ENCODE measurements at places on chromosomes 5 and 9.

DNA sequence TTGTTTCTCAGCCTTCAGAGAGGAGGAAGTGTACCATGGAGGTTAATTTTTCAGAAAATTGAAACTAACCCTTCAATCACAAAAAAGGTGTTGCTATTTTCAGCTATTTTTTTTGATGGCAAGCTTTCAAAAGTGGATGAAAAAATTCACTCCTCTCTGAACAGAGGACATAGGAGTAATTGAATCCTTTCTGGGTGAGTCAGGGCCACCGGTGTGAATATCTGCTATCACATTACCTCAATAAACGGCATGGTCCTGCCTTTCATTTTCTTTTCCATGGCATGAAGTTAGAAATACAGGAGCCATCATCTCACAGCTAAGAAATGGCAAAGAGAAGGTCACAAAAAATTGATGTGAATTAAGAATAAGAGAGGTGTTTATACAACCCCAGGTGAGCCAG lies 90.2 kb upstream of the CCDC112 start:
- DNase-seq = no peak

GRCh38 chr9:107332883-107333282 lies 49.8 kb downstream of the RAD23B start:
- no peak for DNase-seq

DNA sequence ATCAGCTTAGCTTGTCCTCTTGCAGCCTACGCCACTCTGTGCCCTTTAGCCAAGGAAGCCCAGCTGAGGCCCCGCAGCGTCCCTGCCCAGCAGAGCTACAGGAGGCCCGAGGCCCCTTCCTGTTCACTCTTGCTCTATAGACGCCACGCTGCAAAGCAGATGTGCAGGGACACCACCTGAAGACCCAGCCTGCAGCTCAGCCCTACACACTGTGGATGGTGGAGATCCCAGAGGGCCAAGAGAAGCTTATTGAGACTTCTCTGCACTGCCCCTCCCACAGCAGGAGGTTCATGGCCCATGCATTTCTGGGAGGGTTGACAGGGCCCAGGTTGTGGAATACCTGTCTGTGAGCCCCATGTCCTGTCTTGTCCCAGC lies 33.6 kb downstream of the IRF1 start:
- DNase-seq = no peak

DNA sequence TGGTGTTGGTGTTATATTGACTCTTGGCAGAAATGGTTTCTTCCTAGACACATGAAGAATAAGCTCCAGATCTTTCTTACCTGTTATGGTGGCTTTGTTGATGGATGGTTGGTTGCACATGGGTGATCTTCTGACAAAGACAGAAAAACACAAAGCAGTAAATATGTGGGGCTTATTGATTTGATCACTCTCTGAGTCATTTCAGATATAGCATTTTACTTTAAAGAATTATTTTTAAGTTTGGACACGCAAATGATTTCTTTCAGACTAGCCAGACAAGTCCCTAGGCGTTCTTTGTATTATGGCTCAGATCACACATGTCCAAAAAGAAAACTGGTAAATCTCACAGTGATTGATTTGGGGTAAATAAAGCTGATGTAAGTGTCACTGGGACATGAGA lies 597.6 kb downstream of the RAB3C start:
- DNase-seq = no peak

DNA sequence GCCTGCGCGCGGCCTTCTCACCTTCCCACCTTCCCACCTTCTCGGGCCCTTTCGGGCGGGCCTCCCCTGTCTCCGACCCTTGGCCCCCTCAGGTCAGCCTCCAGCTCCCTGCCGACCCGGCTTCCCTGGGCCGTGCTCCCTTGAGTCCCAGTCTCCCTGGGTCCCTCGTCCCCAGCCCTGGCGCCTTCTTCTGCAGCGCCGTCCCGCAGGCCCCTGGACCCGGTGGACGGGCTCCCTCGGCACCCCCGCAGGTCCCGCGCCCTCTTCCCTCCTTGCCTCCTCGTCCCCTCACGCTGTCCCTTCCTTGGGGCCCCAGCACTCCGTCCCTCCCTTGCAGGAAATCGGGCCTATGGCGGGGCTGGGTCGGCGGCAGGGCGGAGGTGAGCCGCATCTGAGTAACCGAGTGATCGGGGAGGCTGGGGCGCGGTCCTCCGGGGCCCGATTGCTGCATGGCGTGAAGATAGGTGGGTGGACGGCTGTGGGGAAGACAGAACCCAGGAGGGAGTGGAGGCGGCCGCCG lies 7.6 kb downstream of the ARPC5L start:
- no peak for DNase-seq

- no peak for DNase-seq
Observed at GRCh38 chr9:38244971-38245370, 147.5 kb upstream of the ALDH1B1 start.

- no peak for DNase-seq
Observed at GRCh38 chr9:106039151-106039935, 345.0 kb downstream of the TMEM38B start.

- peak; percentile 61 for DNase-seq
Observed at GRCh38 chr9:37466037-37466709, 923 bp upstream of the ZBTB5 start.

- DNase-seq = no peak
Observed at GRCh38 chr5:40477856-40478546, 201.7 kb upstream of the PTGER4 start.

DNA sequence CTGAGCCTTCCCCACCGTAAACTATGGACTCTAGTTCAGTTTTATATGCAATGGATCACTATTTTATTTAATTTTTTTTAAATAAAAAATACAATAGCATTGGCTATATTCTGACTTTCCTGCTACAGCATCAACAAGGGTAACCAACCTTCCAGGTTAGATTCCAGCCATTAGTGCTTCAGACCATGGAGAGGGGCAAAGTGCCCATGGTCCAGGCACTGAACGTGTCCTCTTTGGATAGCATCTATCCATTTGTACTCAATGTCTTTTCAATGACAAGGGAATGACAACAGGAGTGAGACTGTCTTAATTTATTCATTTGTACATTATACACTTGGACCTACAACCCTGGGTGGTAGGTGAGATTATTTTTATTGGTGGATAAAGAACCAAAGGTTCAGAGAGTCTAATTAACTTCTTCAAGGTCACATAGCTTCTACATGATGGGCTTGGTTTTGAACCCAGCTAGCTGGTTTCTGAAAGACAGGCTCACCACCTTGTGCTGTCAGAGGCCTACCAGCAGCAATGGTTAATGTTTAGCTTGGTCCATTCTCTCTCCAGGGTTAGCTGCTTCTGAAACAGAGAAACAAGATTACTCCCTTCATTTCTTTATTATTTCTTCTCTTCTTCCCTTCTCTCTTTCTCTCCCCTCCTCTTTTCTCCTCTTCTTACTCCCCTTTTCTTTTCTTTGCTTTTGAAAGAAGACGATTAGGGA lies 11.5 kb downstream of the TMEM171 start:
- DNase-seq = no peak

DNA sequence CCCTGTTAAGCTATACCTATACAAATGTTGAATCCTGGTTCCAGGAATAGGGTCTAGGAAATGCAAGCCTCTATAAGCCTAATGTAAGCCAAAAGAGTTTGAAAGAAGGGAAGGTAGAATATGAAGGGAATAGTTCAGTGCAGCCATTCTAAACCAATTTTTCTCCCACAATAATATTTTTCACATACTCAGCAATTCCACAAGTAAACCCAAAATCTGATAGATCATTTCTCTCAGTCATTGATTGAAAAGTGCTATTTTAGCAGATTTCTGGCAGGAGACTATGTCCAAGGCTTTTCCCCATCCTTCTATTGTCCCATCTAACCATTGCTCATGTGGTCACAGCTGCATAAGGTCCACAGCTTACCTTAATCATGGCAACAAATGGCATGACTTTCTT lies 20.7 kb upstream of the PLAC8L1 start:
- no peak for DNase-seq

GRCh38 chr9:72955571-72955970 lies 2.7 kb upstream of the ALDH1A1 start:
- no peak for DNase-seq

DNA sequence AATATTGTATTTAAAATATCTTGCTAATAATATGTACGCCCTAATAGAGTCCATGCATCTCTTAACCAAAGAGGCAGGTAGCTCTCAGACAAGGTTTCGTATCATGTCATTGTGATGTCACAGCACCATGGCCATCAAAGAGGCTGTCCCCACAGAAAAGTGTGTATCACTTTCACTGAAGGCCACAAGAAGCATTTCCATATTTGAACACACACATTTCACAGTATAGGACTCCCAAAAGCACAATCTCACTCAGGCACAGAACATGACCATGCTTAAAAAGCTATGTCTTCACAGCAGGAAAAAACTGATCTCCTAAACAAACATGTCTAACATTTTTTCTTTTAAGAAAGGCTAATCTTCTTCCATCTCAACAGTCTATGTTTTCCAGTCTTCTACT lies 133.8 kb downstream of the DENND1A start:
- DNase-seq = no peak

GRCh38 chr5:2176581-2176980 lies 293.9 kb upstream of the IRX4 start:
- DNase-seq = no peak

- DNase-seq = peak; percentile 4
Observed at GRCh38 chr9:103397868-103398600, 402.9 kb downstream of the CYLC2 start.

DNA sequence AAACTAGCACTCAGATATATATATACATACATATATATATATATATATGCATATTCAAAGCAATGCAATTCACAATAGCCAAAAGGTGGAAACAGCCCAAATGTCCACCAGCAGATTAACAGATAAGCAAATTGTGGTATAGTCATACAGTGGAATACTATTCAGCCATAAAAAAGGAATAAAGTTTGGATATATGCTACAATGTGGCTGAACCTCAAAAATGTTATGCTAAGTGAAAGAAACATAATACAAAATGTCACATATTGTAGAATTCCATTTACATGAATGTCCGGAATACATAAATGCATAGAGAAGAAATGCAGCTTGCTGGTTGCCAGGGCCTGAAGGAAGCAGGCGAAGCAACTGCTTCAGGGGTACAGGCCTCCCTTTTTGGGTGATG lies 143.4 kb downstream of the ATPSCKMT start:
- DNase-seq = no peak

GRCh38 chr5:141094481-141095262 lies at the start of gene PCDHB2:
TSS of gene PCDHB2 (plus strand) at chr5:141094615. CDS start at chr5:141094791, 176 bp downstream.
- peak; percentile 22 for DNase-seq

DNA sequence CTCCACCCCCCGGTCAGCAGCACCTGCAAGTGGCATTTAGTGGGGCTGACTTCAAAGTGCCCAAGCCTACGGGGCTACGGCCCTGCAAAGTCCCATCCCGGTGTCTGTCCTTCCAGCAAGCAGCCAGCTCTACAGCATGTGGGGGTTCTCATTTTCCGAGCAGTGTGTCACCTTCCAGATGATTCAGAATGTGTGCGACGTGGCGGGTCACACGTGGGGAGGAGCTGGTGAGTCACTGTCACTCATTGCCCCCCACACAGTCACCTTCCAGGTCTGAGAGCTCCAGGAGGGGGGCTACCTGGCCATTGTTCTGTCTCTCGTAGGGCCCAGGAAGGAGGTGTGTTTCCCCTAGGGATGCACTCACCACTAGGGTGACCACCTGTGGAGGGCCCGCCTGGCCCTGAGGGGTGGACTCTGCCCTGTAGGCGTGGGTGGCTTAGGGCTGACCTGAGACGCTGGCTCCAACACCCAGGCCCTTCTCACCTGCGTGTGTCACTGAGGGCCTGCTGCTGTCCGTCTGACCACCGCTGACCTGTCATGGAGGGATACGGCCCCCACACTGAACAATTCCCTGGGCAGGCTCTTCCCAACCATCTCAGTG lies 70.2 kb downstream of the SEMA4D start:
- no peak for DNase-seq

DNA sequence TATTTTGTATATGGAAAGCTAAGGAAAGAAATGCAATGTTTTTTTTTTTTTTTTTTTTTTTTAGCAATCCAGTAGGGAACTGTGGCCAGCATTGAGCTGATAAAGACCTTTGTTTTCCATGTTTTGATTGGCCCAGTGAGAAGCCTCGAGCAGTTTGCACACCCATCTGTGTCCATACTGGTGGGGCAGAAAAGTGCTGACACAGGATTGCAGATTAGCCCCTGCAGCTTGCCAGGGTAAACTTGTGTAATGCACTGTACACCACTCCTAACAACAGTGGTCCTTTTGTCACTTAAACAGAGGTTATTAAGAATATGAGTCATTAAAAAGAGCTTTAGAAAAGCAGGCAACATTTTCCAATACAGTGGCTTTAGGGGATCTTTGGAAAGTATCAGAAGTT lies 132.8 kb upstream of the CDKN2B start:
- DNase-seq = no peak

DNA sequence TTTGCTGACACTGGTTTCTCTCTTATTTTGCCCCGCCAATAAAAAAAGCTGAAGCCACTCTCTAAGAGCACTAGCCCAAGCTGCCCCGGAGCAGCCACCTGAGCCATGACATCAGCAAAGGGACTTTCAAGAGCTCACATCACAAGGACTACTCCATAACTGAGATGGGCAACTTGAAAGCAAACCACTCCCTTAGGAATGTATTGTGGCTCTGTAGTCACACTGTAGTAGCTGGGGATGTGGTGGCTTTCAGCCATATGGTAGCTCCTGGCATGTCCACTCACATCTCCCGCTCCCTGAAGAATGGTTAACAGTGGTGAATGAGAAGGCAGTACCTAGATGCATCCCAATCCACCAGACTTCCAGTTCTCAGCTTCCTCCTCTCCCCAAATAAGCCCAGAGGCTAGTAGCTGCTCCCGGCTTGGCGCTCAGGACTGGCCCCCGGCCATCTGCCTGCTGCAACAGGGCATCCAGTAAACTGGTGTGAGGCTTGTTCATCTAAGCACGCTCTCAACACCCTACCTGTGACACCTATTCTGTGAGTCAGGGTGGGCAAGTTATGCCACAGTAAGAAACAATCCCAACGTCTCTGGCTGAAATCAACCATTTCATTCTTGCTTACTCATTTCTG lies 63.7 kb downstream of the S1PR3 start:
- DNase-seq = no peak

- no peak for DNase-seq
Observed at GRCh38 chr9:70260606-70261005, 1.8 kb downstream of the SMC5 start.
